Panc1 (cell line): ENCODE measurements at places on chromosomes 13 and 19. TPM values are rescaled to one million over a fixed set of nuclear protein-coding genes. Genes with fewer than 3 reads are reported as not detected.

DNA sequence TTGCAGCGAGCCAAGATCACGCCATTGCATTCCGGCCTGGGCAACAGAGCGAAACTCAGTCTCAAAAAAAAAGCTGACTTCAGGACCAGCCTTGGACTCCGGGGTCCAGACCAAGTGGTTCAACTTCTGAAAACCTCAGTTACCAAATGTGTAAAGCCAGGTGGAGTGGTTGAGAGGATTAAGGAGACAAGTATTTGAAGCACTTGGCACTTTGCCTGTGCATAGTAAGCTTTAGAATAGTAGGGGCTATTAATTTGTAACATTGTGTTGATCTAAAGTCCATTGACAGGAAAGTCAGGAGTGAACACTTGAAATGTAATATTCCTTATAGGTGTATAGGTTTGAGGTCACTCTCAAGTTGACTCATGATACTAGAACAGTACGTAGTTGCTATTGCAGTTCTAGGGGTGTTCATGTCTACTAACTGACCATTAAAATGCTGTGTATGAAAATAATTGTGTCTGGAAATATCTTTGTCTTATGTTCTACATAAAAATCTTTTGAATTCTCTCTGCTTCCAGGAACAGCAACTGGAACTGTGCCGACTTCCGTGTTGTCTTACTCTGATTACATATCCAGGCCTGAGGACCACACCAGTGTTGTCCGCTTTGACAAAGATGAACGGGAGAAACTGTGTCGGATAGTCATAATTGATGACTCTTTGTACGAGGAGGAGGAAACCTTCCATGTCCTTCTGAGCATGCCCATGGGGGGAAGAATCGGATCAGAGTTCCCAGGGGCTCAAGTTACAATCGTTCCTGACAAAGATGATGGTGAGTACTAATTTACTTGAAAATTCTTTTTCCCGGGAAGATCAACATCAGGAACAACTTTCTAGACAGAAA lies 97.4 kb downstream of the FREM2 start:
- no peak overlapping the region for H3K4me3 ChIP-seq
- H3K36me3 ChIP-seq: no peaks in the 10 kb centered on the region
- no peaks in the 10 kb centered on the region for H3K27me3 ChIP-seq
- no peak overlapping the region for H3K27ac ChIP-seq
- no peaks in the 10 kb centered on the region for H3K4me1 ChIP-seq

- H3K4me3 ChIP-seq: no peak overlapping the region
- H3K27me3 ChIP-seq: no peaks in the 10 kb centered on the region
- no peaks in the 10 kb centered on the region for H3K4me1 ChIP-seq
- H3K36me3 ChIP-seq: no peaks in the 10 kb centered on the region
- H3K27ac ChIP-seq: no peak overlapping the region
These were observed 18.4 kb downstream of the FOXO1 start for GRCh38 chr13:40648040-40648439.

GRCh38 chr19:33263325-33264023 lies 37.8 kb upstream of the SLC7A10 start:
- DNase-seq: no peak
- H3K27me3 ChIP-seq: no peaks in the 10 kb centered on the region
- no peak overlapping the region for H3K4me3 ChIP-seq
- no peaks in the 10 kb centered on the region for H3K36me3 ChIP-seq
- H3K4me1 ChIP-seq: no peaks in the 10 kb centered on the region

- no peak overlapping the region for H3K4me3 ChIP-seq
- no peaks in the 10 kb centered on the region for H3K36me3 ChIP-seq
- no peak overlapping the region for H3K27ac ChIP-seq
- H3K27me3 ChIP-seq: no peaks in the 10 kb centered on the region
- H3K4me1 ChIP-seq: no peaks in the 10 kb centered on the region
- DNase-seq: no peak
These were observed 704.7 kb downstream of the DIAPH3 start for GRCh38 chr13:59458908-59459579.

DNA sequence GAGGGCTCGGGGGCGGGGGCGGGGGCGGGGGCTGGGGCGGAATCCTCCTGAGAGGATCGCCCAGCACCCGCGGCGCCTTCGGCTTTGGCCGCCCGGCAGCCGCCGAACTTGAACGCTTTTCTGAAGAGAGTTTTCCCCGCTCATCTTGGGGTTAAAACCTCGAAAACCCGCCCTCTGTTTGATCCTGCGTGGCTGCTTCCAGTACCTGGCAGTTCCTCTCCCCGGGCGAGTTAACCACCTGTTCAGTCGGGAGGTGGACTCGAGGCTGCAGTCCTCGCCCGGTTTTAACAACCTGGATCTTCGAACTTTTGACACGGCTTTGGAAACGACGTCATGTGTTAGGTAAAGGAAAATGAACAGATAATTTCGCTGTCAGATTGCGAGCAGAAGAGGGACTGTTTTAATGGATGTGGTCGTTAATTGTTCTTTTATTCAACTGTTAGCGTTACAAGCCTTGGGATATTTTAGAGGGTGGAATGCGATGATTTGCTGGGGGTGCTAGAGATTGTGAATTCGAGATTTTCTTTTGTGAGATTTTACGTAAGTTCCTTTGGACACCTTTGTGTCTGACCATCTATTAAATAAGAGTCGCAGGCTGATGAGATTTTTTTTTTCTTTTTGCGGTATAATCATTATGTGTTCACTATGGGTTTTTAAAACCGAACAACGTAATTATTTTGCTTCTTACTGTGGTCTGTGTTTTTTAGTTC lies 1.0 kb downstream of the FNDC3A start:
- peak overlapping the region; percentile 89 for H3K27ac ChIP-seq
- H3K36me3 ChIP-seq: no peaks in the 10 kb centered on the region
- no peak for DNase-seq
- peak overlapping the region; percentile 84 for H3K4me3 ChIP-seq
- H3K27me3 ChIP-seq: no peaks in the 10 kb centered on the region
- H3K4me1 ChIP-seq: peaks cover 19% of the 10 kb centered on the region

DNA sequence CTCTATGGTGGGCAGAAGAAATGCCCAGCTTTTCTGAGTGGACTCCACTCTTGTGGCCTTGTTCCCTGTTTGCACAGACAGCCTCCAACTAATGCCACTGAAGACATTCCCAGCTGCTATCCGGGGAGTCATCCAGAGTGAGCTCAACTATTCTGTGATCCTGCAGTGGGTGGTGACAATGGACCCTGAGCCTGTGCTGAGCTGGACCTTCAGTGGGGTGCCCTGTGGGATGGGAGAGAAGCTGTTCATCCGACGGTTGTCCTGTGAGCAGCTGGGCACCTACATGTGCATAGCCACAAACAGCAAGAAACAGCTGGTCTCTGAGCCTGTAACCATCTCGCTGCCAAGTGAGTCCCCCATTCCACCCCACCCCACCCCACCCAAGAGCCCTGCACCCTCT lies 10.3 kb downstream of the IGSF23 start:
- H3K4me1 ChIP-seq: no peaks in the 10 kb centered on the region
- no peaks in the 10 kb centered on the region for H3K36me3 ChIP-seq
- H3K27ac ChIP-seq: no peak overlapping the region
- no peaks in the 10 kb centered on the region for H3K27me3 ChIP-seq
- no peak for DNase-seq

DNA sequence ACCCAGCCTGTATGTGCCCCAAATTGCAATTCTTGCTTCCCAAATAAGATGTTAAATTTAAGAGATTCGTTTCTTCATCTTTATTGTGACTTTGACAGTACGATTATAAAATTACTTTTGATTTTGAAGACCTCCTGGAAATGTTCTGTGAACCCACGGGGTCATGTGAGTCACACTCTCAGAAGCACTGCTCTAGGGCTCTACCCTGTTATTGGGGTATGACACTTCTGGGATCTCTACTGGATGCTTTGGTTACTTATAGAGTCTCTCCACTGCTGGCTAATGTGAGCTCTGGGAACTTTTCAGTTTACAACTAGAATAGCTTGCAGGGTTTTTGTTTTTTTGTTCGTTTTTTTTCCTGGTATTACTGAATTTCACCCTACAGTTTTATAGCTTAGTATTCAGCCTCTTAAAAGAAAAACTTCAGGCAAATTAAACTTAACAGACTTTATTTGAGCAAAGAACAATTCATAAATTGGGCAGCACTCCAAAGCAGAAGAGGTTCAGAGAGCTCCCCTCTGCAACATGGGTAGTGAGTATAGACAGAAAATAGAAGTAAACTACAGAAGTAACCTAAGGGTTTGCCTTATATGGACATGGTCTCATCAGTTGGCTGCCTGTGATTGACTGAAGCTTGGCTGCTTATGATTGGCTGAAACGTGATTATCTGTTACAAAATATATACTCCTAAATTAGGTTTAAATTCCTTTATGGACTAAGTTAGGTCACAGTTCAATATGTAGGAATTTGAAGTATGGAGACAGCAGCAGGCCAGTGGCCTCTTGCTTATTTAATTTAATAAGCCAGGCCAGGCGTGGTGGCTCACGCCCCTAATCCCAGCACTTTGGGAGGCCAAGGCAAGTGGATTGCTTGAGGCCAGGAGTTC lies 28.5 kb upstream of the PSPC1 start:
- DNase-seq: no peak
- no peaks in the 10 kb centered on the region for H3K36me3 ChIP-seq
- no peaks in the 10 kb centered on the region for H3K4me1 ChIP-seq
- no peak overlapping the region for H3K4me3 ChIP-seq
- no peaks in the 10 kb centered on the region for H3K27me3 ChIP-seq

GRCh38 chr13:73880365-73880764 lies 253.8 kb downstream of the KLF12 start:
- no peaks in the 10 kb centered on the region for H3K27me3 ChIP-seq
- no peaks in the 10 kb centered on the region for H3K4me1 ChIP-seq
- no peaks in the 10 kb centered on the region for H3K36me3 ChIP-seq
- no peak overlapping the region for H3K27ac ChIP-seq
- DNase-seq: no peak

DNA sequence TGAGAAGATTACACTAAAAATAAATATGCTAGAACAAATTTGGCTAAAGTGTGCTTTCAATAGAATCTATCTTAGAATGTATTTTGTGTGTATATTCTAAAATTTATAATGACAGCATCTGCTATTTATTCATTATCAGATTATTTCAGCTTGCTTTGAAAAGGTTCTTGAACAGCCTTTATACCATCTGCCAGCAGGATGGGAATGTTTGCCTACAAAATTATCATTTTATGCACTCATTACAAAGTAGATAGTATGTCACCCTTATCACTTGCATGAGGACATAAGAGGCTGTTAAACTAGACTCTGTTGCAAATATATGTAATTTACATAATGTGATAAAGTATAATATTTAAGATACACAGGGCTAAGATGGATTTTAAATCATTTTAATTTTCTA lies 1286.9 kb upstream of the PCDH20 start:
- no peaks in the 10 kb centered on the region; the same call in 1 of the 2 replicates for H3K36me3 ChIP-seq
- H3K27ac ChIP-seq: no peak overlapping the region
- no peaks in the 10 kb centered on the region for H3K27me3 ChIP-seq
- no peaks in the 10 kb centered on the region for H3K4me1 ChIP-seq

DNA sequence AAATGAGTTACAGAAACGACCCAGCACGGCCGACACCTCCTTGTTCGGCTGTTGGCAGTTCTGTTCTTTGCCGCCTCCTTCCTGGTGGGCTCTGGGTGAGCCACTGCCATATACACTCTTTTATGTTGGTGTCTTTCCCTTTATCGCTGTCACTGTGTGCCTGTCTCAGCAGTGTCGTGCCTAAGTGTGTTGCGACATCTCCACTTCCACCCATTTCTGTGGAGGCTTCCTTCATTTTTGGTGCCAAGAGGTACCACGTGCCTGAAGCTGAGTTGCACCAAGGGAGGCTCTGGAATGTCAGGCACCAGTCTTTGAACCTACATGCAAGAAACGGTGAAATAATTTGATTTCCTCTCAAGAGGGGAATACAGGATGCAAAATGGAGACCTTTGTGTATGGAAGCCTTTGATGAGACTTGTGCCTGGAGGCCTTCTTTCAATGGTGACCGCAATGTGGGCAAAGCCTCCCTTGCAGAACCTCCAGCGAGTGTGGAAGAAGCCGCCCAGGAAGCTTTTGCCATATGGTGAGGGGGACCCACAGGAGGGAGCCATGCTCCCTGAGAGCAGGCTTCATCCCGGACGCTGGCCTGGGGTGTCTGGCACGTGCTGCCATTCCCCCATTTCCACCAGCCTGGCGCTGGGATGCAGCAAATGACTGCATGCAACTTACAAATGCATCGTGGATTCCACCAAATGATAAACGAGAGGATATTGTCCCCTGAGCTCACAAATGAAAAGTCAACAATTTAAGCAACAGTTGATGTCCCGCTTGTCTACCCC lies 136.2 kb downstream of the TEX29 start:
- H3K27ac ChIP-seq: no peak overlapping the region
- no peaks in the 10 kb centered on the region; the same call in 1 of the 2 replicates for H3K27me3 ChIP-seq
- H3K4me3 ChIP-seq: no peak overlapping the region
- no peak for DNase-seq

- H3K36me3 ChIP-seq: no peaks in the 10 kb centered on the region
- H3K27ac ChIP-seq: no peak overlapping the region
- DNase-seq: no peak
- no peaks in the 10 kb centered on the region for H3K27me3 ChIP-seq
- no peaks in the 10 kb centered on the region; the same call in 1 of the 2 replicates for H3K4me1 ChIP-seq
These were observed 77.3 kb downstream of the ZIC5 start for GRCh38 chr13:99894105-99894839.

DNA sequence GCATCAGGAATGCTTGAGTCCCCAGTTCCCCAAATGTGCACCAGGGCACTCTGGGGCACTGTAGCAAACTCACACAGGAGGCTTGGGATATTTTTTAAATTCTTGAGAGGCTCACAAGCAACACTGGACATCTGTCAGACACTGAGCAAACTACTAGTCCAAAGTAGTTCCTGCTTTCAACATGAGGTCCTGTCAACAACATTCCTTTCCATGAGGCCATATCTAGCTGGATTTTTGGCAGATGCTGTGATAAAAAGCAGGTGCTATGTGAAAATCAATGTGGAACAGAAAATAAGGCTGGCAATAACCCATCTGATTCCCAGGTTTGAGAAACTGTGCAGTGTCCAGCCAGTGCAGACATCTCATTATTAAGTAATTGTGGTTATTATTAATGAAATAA lies 50.5 kb downstream of the STARD13 start:
- H3K27ac ChIP-seq: no peak overlapping the region
- H3K36me3 ChIP-seq: no peaks in the 10 kb centered on the region
- no peaks in the 10 kb centered on the region; the same call in 1 of the 2 replicates for H3K4me1 ChIP-seq
- H3K27me3 ChIP-seq: no peaks in the 10 kb centered on the region

DNA sequence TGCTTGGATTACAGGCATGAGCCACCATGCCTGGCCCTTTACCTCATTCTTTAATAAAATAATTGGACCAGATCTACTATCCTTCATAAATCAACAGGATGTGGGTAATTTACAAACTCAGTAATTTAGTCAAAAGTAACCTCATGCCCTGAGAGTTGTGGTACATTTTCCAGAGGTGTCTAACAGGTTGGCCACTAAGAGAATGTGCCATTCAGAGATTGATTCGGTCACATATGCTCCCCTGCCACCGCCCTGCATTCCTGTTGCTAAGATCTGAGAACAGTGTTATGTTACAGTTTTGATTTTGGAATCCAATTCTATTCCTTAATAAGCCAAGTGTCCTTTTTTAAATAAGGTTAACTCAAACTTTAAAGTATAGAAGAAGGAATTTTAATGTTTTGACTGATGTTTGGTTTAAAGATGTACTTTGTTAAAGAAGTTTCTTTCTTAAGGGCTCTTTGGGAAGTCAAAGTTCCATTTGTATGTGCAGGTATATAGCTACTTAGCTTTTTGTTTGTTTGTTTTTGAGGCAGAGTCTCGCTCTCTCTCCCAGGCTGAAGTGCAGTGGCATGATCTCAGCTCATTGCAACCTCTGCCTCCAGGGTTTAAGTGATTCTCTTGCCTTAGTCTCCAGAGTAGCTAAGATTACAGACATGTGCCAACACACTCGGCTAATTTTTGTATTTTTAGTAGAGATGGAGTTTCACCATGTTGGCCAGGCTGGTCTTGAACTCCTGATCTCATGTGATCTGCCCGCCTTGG lies 29.2 kb downstream of the PHF11 start:
- no peak overlapping the region for H3K4me3 ChIP-seq
- no peaks in the 10 kb centered on the region for H3K36me3 ChIP-seq
- H3K27me3 ChIP-seq: no peaks in the 10 kb centered on the region
- no peak for DNase-seq

The ZNF432 gene
- 8.2 TPM for total RNA-seq

The RETN gene
- total RNA-seq: not detected

The ZNF44 gene
- 5.0 TPM for total RNA-seq

The CBLC gene
- total RNA-seq: 0.80 TPM

The FUT3 gene
- 0.36 TPM for total RNA-seq
